ENCODE measurements at places on chromosomes 7 and 10. TPM values are rescaled to one million over a fixed set of nuclear protein-coding genes. Genes with fewer than 3 reads are reported as not detected.

Gene INA
- total RNA-seq: not detected

Gene UBTD1
- total RNA-seq: 40.0 TPM

Gene NACAD
- total RNA-seq: 0.46 TPM

Gene FAM25G
- total RNA-seq: not detected

Gene MOGAT3
- not detected for total RNA-seq

Gene CTTNBP2
- total RNA-seq: 1.5 TPM

Gene GARIN1A
- total RNA-seq: 1.2 TPM

Gene LRRC18
- total RNA-seq: not detected

Measured in gastrocnemius medialis (tissue), 4 donors.